ENCODE measurements at places on chromosomes 12 and 14. TPM values are rescaled to one million over a fixed set of nuclear protein-coding genes. Genes with fewer than 3 reads are reported as not detected.

DNA sequence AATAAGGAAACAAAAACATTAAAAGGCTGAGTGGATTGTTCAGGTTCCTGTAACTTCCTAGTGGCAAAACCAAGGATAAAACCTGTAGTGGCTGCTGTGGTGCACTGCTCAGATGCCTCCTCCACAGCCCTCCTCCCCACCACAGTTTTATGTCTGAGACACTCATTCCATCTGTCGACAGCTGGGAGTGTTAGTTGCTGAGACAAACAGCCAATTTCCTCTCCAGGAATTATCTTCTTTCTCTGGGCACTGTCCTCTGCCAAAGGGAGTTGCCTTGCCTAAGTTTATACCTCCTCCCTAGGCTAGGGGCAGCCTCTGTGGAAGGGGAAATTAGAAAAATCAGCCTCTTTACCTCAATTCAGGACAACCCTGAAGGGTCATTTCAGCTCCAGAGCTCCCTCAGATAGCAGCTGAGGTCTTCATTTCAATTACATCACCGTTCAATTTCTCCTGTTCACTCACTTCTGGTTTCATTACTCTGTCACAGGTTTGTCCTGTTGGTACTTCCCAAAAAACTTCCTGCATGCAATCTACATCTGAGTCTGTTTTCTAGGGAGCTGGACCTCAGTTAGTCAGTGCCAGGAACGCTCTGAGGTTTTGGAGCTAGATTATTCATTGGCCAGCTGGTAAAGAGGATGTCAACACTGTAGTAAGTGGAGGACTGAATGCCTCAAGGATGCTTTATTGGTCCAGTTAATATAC is 74.9 kb upstream of the ATP2B1 start:
- no peak for DNase-seq

- no peak for DNase-seq
Measured at GRCh38 chr12:43095669-43096280, 456.2 kb downstream of the ADAMTS20 start.

DNA sequence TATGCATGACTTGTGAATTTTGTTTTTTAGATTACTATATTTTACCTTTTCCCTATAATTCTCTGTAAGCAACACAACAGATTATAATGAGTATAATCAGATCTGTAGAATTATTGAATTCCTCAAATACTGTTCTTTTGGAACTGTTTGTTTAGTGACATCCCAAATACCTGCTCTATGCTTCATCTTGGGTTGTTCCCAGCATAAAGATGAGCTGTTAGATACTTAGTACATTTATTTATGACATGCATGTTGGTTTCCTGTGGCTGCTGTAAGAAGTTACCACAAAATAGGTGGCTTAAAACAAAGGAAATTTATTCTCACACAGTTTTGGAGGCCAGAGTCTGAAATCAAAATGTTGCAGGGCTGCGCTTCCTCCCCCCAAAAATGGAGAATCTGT is 78.4 kb downstream of the PTPRR start:
- DNase-seq, result no peak

- peak; percentile 27 for DNase-seq
Measured at GRCh38 chr14:66495218-66496098, 9.3 kb downstream of the CCDC196 start.

- DNase-seq, result no peak
Measured at GRCh38 chr14:106802413-106803364, 1276.3 kb downstream of the TMEM121 start.

DNA sequence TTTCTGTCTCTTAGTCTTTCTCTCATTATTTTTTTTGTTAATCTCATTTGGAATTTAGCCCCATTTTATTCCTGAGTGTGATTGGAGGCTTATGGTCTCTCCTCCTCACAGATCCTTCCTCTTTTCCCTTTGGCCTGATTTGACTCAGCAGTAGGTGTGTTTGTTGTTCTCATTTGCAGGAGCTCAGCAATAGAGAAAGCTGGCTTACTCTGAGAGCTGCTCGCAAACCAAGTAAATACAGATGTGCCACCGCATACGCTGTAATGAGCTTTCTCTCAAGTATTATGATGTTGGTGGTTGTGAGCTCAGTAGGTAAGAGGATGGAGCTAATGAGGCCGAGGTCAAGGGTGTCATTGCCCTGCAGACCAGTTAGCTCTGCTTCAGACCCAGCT is 206.5 kb downstream of the ETV6 start:
- no peak for DNase-seq

DNA sequence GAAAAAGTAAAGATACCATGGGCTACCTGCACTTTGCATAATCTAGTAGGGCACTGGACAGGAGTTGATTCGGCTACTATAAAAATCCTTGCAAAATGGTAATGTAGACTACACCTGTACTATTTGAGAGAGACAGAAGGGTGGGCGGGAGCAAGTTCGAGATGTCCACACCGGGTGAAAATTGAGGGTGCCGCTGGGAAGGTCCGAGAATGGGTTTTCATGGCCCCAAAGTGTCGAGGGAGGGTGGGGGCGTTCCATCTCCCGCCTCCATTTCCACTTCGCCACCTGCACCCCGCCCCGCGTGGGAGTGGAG is 648 bp downstream of the SNX6 start:
- no peak for DNase-seq

DNA sequence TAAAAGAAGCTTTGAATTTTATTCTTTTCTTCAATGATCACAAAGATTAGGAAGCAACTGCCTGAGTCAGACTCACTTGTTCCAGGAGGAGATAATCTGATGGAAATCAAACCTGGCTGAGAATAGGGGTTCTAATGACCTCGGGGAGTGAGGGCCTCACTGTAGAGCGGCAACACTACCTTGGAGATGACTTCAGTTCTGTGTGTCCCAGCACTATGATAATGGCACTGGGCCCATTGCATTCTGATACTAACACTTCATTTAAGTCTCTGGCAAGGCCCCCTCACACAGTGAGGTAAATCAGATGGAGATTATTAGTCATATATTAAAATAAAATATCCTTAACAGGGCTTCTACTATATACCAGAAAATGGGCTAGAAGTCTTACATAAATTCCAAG is 233.3 kb upstream of the EGLN3 start:
- no peak for DNase-seq

DNA sequence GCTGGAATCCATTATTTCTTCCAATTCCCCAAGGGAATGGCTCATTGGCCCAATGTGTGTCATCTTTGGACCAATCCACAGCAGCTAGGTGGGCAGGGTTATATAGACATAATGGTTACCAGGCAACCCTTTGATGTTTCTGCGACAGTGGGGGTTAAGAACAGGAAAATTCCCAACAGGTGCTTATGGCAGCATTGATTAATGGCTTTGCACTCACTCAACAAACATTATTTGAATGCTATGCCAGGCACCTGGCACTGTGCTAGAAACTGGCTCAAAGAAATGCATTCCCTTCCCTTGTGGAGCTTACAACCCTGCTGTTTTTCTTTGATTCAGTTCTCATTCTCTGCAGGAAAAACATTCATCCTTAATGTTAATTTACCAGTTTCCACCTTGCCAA is 1221.0 kb downstream of the AACS start:
- no peak for DNase-seq

- peak; percentile 46 for DNase-seq
Measured at GRCh38 chr12:5480218-5480937, 48.5 kb downstream of the NTF3 start.

DNA sequence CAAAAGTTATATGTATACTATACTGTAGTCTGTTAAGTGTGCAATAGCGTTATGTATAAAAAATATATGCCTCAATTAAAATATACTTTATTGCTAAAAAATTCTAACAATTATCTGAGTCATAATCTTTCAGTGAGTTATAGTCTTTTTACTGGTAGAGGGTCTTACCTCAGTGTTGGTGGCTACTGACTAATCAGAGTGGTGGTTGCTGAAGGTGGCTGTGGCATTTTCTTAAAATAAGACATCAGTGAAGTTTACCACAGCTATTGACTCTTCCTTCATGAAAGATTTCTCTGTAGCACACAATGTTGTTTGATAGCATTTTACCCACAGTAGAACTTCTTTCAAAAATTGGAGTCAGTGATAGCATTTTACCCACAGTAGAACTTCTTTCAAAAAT is 23.4 kb downstream of the POLR3B start:
- no peak for DNase-seq

DNA sequence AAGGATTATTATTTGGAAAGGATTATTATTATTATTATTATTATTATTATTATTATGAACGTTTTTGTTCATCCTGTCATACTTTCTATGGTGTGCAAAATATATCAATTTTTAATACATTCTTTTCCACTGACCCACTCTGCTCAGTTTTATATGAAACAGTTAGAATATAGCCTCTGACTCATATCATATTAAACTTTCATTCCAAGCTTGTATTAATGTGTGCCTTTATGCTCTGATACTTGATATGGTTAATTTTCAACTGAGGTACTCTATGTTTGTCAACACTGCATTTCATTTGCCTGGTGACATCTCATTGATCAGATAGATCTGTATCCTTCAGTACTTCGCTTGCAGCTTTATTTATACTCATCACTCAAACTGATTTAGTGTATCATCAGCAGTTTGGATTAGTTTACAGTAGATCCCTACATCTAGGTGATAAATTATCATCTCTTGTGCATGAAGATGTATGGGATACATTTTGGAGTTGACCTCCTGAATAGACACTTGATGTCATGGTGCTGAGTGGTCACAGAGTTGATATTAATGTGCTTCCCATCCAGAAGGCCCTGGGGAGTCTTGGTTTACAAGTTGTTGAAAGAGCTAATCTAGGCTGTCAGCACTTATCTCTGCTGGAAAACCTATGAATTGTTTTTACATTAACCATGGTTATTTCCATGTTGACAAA is 271.8 kb downstream of the TRHDE start:
- no peak for DNase-seq

DNA sequence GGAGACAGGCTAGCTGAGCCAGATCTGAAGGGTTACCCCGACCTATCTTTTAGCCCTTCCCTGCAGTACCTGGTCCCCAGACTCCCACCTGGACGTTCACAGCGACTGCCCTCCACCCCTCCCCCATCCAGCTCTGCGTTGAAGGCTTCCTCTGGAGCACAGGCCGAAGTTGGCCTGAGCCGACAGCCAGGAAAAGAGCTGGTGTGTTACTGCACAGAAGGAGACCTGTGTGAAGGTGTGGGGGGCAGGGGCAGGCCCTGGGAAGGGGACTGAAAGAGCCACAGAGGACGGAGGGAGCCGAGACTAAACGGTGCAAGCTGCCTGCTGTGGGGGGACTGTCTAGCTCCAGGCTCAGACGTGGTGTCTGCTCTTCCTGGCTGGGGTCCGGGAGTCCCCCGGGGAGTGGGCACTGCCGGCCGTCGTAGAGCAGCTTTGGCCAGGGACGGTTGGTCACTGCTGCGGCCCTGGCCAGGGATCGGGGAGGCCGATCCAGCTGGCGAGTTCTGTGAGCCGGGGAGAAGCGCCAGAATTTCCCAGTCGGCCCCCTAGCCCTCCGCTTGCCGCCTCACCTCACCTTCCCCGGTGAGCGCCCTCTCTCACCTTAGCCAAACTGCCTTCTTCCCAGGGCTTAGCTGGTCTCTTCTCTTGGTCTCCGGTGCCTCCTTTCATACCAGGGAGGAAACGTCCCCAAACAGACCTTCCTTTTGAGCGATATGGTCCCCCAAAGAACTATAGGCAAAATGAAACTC is 899 bp upstream of the COL2A1 start:
- no peak for DNase-seq

DNA sequence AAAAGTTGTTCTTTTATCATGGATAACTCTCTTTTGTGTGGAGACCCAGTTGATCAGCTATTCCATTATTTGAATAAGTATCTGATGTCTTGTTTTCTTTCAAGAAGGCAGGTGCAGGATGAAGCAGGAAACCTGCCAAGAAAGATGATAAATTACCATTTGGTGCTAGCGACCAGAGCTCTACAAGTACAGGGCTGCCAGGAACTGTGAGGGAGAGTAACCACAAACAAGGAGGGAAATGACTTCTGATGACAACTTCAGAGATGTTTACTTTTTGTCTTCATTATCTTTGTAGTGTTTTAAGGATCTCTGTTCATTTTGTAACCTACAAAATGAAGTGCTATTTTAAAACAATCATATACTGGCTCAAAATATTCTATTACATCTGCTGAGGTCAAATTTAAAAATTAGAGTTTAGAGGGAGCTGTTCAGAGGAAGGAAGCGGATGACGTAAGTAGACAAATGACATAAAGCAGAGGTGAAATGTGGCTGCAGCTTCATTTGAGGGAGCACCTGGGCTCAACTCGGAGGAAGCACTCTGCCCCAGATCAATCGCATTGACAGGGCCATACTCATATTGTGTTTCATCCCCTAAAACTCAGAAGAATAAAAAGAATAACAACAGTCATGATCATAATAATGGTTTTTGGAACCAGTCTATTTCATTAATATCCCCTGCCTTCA is 226.8 kb downstream of the C12orf42 start:
- DNase-seq, result no peak

GRCh38 chr12:124390442-124391097 is 95.7 kb downstream of the RFLNA start:
- no peak for DNase-seq

DNA sequence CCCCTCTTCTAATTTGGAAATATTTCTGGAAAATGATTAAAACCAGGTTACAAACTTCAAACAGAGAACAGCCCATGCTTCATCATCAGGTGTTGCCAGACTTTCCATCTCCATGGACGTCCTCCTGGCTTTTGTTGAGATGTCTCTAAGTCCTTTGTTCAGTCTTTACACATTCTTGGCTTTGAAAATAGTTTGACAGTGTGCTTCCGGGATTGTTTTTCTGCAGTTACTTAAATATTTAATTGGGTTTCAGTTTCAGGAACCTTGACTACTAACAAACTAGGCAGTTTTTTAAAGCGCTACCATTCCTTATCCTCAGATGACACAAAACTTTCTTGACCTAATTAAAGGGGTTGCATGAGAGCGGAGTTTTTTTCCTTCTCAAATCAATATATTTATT is 47.8 kb downstream of the GOLGA5 start:
- no peak for DNase-seq

GRCh38 chr14:35628989-35629388 is 95.0 kb downstream of the INSM2 start:
- DNase-seq, result no peak

- DNase-seq, result no peak
Measured at GRCh38 chr12:10372559-10372958, 17.3 kb downstream of the KLRK1 start.

The RD3L gene
- polyA plus RNA-seq, result not detected

The TTC6 gene
- not detected for polyA plus RNA-seq

The KIF5A gene
- polyA plus RNA-seq, result 0.38 TPM

The VAMP1 gene
- 18.3 TPM for polyA plus RNA-seq

The FOXA1 gene
- 0.07 TPM for polyA plus RNA-seq

The NPFF gene
- polyA plus RNA-seq, result not detected

The DNAJC22 gene
- 11.3 TPM for polyA plus RNA-seq

The CCDC184 gene
- 0.24 TPM for polyA plus RNA-seq

The VRTN gene
- polyA plus RNA-seq, result not detected

The GPR65 gene
- polyA plus RNA-seq, result 0.04 TPM

Measured in AG04450 (cell line).